Gastrocnemius medialis (tissue), 4 donors: ENCODE measurements at places on chromosomes 7 and 10.
A peak's percentile ranks its signal among the peaks of the same experiment; 100 is the strongest.

- DNase-seq: no peak
These were observed 2.0 kb upstream of the TM9SF3 start for GRCh38 chr10:96588616-96589419.

DNA sequence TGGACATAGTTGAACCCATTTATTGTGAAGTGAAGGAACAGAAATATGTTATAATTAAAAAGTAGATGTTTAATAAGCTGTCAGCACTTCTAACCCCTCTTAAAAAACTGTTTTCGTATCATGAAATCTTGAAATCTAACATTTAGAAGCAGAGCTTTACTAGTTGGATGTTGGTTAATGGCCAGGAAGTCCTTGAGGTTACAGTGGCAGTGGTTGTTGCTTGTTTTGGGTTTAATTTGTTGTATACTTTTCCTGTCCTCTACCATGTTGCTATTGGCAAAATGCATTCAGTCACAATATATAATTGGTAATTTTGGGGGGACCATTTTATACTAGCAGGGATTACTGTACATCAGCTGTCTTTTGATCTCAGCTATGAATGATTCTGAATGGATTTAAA lies 60.7 kb downstream of the EXOC4 start:
- DNase-seq: no peak

- DNase-seq: no peak
These were observed 201.0 kb upstream of the PRPS1L1 start for GRCh38 chr7:18228686-18229085.

DNA sequence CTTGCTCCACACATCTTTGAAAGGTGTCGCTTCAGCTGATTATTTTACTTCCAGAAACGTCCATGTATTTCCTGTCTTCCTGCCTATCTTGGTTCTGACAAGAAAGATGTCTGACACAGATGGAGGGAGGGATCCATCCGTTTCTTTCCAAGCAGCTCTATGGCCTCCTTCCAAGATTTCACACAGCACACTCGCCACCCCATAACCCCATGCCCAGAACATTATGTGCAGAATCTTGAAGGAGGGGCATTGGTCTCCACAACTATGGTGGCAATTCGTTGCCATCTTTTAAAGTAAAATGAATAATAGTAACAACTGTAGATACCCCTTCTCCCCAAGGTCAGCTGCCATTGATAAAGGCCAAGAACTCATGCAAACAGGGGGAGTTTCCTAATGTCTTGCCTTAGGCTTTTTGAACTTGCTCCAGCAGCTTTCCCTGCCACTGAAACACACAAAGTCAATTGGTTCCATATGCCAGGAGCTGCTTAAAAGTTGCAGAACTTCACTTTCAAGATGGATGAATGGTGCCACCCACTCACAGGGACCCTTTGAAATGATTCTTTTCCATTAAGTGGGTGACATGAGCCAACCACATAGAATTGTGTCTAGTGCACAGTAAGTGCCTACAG lies 60.0 kb downstream of the VSTM4 start:
- DNase-seq: no peak

DNA sequence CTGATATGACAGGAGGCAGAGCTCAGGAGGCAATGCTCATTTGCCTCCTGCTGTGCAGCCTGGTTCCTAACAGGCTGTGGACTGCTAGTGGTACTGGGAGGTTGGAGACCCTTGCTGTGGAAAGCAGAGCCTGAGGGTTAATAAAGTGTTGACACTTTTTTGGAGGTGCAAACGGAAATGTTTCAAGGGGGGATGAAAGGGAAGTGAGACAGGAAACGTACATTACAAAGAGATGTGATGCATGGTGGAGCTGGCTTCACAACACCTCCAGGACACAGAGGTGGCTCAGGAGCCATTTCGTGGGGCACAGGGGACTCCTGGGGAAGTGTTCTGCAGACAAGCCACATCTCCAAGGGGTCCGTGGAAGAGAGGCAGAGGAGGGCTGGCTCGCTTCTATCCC lies 137.6 kb upstream of the SVIL start:
- DNase-seq: no peak

- DNase-seq: no peak
These were observed 449.1 kb upstream of the ANKRD30A start for GRCh38 chr10:36676321-36676720.

GRCh38 chr10:110436554-110437350 lies 61.0 kb upstream of the DUSP5 start:
- no peak for DNase-seq

- peak; percentile 24 for DNase-seq
These were observed 724 bp downstream of the CAPZA2 start for GRCh38 chr7:116862951-116863670.

DNA sequence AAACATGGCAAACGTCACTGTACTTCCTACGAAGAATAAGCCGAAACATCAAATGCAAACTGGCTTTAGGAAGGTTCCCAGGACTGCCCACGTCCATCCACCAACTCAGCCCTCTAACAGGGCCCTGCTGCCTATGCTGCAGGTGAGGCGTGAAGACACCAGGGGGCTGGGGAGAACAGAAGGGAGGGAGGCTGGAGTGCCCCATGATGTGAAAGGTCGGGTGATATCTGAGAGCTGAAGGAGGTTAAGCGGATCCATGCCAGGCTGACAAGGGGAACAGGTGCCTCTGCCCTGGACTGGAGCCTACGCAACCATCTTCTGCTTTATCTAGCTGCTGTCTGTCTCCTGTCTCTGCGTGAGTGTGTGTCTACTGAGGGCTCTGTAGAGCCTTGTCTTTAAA lies 40.2 kb upstream of the ATP6V0A4 start:
- DNase-seq: no peak

DNA sequence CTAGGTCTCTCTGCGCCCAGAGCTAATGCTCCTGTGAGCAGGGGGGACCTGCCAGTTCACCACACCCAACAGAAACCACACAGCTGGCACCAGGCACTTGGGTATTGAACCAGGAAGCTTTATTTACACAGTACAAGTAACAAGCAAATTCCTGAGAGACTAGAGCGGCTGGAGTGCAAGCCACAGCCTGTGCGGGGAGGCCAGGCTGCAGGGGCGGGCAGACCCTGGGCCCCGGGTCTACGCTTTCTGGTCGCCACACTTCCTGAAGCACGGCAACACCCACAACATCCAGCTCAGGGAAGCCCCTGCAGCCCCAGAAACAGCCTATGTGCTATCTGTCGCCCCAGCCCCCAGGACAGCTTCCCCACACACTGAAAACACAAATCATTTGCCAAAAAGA lies 125.0 kb downstream of the FAM53B start:
- DNase-seq: no peak

- DNase-seq: no peak
These were observed 79.7 kb upstream of the KCNIP2 start for GRCh38 chr10:101923256-101923655.
